ENCODE measurements at places on chromosomes 12 and 14.

DNA sequence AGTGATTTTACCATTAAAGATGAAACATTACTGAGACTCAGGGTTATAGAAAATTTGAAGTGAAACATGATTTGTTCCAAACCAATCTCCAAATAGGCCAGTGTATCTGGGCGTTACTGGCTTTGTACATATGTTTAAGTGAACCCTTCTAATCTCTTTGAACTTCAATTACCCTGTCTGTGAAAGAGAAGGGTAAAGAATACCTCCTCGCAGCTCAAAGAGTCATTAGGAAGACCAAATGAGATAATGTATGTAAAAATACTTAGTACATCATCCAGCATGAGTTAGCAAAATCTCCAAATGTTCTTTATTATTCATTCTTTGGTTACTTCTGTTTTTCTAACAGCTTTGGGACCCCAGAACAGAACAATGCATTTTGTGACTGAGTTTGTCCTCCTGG is at the start of gene OR11H6:
OR11H6 (plus strand) TSS at position 301 of the 400 bp plus-strand sequence; CDS start at position 301, 0 bp downstream.
- DNase-seq, result no peak

- DNase-seq, result peak; percentile 85
These were observed 12.9 kb upstream of the NEMF start for GRCh38 chr14:49865431-49865859.

DNA sequence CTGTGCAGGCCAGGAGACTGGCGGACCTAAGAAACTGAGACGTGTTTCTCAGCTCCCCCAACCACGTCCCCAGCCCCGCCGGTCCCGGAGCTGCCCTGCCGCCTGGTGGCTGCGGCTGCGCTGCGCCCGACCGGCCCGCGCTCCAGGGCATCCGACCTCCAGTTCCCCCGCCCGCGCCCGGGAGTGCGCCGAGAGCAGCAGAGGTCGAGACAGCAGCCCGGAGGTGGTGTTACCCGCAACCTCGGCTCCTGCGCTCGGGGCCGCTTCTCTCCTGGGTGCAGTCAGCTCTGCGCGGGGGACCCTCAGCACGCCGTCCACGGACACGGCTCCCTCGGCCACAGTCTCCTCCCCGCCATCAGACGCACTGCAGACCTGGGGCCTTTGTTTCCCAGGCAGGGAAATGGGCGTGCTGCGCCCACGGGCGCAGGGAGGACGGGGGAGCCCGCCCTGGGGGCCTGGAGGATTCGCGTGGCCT is 21.6 kb upstream of the GPR132 start:
- DNase-seq, result peak; percentile 92

DNA sequence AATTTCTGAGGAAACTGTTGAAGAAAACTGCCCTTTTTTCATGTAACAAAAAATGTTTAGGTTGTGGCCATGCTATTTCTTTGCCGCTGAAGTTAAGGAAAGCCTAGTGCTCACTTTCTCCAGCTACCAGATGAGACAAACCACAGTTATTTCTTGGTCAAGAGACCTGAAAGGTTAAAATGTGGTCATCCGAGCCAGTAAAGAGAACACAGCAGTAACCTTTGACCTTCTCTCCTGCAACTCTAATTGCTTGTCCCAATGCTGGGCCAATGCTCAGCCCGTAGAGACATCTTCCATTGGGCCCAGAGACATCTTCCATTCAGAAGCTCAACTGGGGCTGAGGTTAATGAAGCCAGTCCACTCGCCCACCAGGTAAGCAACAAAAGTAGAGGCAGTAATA is 109.8 kb upstream of the CPSF6 start:
- no peak for DNase-seq

- no peak for DNase-seq
These were observed 9.2 kb upstream of the HIP1R start for GRCh38 chr12:122825773-122826724.
